Neuronal stem cell (in vitro differentiated cells): ENCODE measurements at places on chromosomes 16 and 17.

DNA sequence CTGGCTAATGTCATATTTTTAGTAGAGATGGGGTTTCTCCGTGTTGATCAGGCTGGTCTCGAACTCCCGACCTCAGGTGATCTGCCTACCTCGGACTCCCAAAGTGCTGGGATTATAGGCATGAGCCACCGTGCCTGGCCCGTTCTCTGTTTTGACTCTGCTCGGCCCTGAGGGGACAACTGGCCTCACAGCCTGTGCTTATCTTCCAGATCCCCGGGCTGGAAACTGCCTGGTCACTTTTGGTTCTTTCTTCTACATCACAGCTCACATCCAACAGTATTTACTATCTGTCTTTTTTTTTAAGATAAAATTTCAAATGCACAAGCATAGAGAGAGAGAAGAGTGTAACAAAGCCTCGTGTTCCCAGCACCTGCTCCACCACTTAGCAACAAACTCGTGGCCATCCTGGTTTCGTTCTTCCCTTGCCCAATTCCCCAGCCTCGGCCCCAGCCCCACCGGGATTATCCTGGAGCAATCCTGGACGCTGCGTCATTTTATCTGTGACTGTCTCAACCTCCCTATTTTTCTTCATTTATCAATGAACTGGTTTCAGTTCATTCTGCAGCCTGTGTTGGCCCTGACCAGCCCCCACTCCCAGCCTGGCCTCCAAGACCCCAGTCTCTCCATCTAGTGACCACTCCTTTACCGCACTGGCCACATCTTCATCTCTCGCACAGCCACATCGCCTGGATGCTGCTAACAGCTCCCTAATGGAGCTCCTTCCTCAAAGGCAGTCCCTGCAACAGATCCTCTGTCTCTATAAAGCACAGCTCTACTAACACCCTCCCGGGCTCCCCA, 21.1 kb downstream of the PIMREG start:
- no peak for DNase-seq

GRCh38 chr17:36105781-36106492, 2.3 kb downstream of the CCL4 start:
- no peak for DNase-seq

DNA sequence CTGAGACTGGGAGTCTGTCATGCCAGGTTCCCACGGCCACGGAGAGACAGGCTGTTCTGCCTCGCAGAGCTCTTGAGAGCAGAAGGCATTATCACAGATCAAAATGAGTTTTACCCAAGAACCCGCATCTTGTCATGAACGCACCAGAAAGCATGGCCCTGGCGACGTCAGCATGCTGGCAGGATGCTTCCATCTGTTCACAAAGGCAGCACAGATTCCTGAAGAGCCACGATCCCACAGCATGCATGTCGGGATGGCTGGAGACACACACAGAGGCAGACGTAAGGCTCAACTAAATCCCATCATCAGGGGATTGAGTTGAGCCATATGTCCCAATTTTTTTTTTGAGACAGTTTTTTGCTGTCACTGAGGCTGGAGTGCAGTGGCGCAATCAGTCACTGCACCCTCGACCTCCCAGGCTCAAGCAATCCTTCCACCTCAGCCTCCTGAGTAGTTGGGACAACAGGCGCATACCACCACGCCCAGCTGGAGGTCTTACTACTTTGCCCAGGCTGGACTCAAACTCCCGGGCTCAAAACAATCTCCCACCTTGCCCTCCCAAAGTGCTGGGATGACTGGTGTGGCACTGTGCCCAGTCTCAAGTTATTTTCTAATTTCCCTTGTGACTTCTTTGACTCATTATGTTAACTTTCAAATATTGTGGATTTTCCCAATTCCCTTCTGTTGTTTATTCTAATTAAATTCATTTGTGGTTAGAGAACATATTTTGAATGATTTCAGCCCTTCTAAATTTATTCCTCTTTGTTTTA, 11.1 kb downstream of the FANCA start:
- no peak for DNase-seq

DNA sequence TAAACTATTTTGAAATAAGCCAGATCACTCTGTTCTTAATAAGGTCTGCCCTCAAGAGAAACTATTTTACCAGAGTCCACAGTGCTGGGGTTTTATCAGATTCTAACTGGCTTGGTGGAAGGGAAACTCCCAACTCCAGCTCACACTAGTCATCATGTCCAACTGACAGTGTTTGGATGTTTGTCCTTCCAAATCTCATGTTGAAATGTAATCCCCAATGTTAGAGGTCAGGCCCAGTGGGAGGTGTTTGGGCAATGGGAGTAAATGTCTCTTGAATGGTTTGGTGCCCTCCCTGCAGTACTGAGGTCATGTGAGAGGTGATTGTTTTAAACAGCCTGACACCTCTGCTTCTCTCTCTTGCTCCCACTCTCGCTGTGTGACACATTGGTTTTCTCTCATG, 1301.0 kb upstream of the CDH8 start:
- DNase-seq = no peak

GRCh38 chr17:72193391-72194106, 72.7 kb downstream of the SOX9 start:
- DNase-seq = no peak

DNA sequence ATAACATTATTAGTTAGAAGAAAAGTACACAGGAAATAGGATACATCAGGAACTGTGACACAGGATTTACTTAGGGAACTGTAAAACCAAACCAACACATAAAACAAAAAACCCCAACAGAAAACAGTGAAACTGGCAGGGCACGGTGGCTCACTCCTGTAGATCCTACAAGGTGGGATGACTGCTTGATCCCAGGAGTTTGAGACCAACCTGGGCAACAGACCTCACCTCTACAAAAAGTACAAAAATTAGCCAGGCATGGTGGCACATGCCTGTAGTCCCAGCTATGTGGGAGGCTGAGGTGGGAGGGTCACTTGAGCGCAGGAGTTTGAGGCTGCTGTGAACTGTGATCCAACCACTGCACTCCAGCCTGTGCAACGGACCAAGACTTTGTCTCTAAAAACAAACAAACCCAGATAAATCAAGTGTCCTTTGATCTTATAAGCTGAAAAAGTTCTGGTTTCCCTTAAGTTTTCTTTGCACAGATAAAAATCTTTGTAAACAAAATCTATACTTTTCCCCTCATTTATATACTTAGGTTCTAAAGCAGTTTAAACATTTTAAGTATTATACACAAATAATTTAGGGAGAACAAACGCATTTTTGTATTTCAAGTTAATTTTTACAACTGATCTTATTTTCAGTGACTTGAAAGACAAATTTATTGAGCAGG, 111.5 kb upstream of the TOB1 start:
- no peak for DNase-seq

- DNase-seq = peak; percentile 85
Measured at GRCh38 chr17:10327640-10328039, 45.2 kb downstream of the MYH13 start.

DNA sequence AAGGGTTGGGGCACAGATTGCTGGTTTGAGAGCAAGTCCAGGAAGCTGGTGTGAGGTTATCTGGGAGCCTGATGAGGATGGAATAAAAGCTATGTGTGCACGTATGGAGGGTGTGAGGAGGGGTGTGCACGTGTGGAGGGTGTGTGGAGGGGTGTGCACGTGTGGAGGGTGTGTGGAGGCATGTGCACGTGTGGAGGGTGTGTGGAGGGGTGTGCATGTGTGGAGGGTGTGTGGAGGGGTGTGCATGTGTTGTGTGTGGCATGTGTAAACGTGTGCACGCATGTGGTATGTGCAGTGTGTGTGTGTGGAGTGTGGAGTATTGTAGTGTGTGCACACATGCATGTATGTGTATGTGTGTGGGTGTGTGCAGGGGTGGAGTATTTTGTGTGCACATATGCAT, 19.2 kb downstream of the RBFOX3 start:
- DNase-seq = no peak

DNA sequence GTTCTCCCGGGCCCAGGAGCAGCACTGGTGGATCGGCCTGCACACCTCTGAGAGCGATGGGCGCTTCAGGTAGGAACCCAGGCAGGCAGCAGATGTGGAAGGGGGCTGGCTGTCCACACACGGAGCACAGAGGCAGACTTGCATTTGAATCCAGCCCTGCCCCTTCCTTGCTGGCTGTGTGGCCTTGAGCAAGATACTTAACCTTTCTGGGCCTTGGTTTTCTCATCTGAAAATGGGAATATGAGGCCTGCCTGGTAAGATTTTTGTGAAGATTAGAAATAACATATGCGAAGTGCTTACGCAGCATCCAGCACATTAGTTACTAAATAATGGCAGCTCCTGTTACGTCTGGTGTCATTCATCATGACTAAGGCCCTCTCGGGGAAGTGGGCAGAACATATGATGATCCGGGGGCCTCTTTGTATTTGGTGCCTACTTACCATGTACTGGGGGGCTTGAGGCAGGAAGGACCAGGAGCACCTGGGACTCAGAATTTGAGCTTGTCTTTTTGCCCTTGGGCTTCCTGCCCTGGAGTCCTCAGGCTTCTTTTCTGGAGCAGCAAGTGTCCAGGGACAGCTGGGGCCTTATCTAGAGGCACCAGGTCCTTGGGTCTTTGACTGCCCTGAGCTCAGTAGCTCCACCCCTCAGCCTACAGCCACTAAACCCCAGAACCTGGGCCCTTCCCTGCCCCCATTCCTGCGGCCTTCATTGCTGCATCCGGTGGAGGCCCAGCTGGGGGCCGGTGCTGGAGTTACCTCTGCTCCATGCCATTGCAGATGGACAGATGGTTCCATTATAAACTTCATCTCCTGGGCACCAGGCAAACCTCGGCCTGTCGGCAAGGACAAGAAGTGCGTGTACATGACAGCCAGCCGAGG, 53.8 kb downstream of the MRC2 start:
- no peak for DNase-seq

DNA sequence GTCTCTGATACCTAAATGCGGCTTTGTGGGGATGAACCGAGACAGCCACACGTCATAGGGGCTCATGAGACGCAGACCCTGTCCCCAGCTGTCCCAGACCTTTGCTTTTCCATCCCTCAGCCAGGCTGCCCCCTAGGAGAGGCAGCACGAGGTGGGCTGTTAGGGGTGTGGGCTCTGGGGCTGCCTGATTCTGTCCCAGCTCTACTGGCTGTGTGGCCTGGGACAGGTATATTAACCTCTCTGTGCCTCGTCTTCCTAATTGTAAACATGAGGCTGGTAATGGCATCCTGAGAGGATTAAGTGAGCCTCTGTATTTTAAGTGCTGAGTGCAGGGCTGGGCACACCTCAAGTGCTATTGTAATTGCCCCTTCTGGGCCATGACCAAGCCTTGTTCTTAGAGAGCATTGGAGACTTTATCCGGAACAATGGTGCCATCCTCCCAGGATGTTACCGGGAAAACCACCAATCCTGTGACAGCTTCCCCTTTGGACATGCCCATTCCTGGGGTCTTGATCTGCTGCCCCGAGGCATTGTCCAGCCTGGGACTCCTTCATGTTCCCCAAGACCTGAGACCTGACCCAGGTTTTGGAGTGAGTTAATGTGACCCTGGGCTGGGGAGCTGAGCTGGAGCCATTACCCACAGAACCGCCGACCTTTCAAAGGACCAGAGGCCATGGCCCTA, 5.1 kb downstream of the ADGRG1 start:
- DNase-seq = no peak

- no peak for DNase-seq
Measured at GRCh38 chr16:11010575-11011221, 66.3 kb downstream of the CLEC16A start.

DNA sequence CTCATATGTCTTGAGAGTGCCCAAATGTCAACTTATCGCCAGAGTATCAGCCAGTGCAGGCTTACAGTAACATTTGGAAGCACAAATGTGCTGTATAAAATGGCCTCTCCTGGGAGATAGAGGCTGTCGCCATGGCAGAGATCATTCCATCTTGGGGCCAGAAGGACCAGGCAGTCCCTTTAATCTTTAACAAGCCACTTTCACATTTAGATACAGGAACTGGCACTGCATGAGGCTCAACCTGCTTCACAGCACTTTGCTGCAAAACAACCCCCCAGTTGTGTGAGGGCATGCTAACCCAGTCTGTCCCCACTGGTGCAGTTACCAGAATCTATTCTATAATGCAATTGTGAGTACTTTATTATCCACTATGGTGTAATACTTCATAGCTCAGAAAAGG, 4.7 kb upstream of the RFFL start:
- DNase-seq = no peak

GRCh38 chr16:16118337-16118736, 105.0 kb downstream of the ABCC6 start:
- DNase-seq = no peak

DNA sequence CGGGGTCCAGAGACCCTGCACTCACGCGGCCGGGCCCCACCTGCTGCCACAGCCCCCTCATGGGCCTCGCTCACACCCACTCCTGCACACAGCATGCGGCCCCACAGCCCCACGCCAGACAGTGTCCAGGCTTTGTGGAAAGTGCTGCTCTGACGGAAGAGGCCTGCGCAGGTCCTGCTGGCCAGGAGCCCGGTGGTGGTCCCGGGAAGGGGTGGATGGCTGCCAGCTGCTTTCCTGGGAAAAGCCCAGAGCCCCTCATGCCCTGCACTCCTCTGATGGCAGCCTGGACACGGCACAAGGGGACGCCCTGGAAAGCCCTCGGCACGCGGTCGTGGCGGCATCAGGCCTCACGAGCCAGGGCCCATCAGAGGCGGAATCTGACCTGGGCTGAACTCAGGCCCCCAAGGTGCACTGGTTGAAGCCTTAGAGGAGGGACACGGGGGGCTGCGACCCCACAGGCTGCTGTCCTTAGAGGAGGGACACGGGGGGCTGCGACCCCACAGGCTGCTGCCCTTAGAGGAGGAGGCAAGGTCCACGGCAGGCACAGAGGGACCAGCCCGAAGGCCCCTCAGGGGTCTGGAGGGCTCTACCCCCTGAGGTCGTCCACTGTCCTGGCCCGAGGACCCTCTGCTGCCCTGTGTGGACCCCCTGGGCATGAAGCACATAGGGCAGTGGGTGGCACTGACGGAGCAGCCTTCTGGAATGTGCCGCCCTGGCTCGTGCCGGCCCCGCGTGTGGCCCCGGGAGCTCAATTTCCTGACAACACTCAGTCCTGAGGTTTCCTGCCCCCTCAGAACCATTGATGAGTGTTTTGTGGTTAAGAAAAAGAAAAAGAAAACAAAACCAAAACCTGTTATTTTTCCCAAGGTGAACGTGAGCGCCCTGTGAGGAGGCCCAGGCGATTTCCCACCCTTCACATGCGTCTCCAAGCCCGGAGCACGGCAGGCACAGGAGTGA, 22.1 kb downstream of the SOX8 start:
- DNase-seq = no peak

DNA sequence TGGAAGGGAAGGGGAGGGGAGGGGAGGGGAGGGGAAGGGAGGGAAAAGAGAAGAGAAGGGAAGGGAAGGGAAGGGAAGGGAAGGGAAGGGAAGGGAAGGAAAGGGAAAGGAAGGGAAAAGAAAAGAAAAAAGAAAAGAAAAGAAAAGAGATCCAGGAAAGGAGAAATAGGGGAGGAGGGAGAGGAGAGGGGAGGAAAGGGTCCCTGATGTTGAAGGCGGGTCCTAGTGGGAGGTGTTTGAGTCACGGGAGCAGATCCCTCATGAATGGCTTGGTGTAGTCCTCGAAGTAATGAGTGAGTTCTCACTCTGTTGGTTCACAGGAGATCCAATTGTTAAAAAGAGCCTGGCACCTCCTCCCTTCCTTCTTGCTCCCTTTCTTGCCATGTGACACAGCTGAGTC, 6.9 kb upstream of the USP31 start:
- no peak for DNase-seq

- no peak for DNase-seq
Measured at GRCh38 chr16:3012246-3012645, 477 bp upstream of the CLDN9 start.
